Cardiac fibroblast (primary cell): ENCODE measurements at places on chromosomes 13 and 19.
A peak's percentile ranks its signal among the peaks of the same experiment; 100 is the strongest.

GRCh38 chr13:73001971-73002370 is 56.8 kb upstream of the KLF5 start:
- no peak for DNase-seq

- no peak for DNase-seq
Measured at GRCh38 chr19:3692141-3693024, 7.9 kb downstream of the PIP5K1C start.

DNA sequence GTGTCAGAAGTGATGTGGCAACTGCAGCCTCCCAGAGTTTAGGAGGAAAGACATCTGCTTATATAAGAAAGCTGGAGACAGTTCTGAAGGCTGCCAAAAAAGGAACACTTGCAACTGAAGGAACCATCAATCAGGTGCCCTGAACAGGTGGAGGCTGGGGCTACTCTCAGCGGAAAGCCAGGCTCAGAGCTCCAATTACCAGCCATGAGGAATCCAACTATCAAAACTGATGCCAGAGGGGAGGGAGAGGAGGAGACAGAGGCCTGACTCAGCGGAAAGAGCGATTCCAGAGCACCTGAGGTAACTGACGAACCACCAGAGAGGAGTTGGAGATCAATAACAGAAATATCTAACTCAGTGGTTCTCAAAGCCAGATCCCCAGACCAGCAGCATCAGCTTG is 24.3 kb downstream of the LEUTX start:
- DNase-seq: no peak

DNA sequence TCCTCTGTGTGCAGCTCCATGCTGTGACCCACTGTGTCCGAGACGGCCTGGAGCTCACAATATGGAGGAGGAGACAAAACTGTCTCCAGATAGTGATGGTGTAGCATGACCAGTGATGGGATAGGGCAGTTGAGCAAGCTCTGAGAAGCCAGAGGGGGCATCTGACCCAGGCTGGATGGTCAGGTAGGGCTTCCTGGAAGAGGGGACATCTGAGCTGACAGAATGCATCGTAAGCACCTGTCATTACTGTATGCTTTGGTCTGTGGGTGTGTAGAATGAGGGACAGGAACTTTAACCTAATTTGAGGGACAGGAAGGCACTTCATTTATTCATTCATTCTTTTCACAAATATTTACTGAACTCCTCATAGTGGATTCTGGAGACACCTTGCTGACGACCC is 6.5 kb upstream of the TOMM40 start:
- no peak for DNase-seq

DNA sequence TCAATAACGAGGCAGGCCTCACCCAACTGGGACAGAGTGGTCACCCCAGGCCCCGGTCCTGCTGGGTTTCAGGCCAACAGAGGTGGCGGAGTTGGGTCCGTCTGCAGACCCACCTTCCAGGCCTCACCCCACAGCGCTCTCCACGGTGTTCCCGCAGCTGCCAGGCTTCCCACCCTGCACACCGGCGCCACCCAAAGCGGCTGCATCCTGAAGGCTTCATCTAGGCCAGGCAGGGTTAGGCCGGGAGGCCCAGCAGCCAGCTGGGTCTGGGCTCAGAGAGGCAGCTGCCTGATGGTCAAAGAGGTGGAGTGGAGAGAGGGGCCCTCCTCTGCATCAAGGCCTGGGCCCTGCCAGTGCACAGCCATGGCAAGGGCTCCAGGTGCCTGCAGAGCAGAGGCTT is 44.1 kb downstream of the EPSTI1 start:
- DNase-seq: no peak

DNA sequence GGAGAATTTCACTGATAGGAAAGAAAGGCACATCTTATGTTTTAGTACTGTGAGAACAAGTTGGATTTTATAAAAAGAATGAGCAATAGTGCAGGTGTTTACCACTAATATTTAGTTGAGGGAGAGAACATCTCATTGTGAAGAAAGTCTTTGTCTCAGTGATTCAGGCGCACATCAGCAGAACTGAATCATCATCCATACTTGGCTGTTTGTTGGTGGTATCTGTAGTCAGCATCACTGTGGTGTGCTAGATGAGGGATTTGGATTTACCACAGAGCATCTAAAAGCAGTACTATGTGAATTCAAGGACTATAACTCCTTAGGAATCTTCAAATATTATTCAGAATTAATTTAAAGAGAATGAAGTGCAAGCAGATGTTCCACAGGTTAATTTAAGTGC is 1380.5 kb upstream of the ATXN8OS start:
- DNase-seq: no peak

DNA sequence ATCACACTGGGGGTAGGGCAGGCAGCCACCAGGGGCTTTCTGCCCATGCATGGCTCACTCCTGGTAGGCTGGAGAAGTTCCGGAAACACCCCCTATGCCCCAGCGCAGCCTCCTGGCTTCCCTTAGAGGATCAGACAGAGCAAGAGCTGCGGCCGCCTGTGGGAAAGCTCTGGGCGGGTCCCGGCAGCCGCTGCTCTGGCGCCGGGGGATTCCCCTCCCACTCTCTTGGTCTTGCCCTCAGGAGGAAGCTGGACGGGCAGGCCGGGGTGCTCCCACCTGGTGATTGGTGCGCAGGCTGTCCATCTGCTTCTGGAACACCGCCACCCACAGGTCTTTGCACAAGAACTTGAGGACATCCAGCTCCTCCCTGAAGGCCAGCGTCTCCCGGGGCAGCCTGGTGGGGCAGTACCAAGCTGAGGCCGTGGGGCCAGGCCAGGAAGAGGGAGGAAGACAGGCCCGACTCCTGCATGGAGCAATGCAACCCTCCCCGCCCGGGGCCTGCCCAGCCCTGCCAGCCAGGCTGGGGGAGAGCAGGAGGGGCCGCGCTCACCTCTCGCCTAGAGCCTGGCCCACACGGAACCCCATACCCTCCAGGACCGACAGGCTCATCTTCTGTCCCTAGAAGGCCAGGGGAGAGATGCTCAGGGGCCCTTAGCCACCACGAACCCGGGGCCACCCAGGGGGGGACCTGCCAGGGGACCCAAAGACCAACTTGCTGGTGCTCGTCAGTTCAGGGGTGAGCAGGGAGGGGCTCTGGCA is 4.0 kb upstream of the NKPD1 start:
- DNase-seq: peak; percentile 67

GRCh38 chr13:50198508-50198907 is 183.3 kb downstream of the KCNRG start:
- DNase-seq: peak; percentile 82

DNA sequence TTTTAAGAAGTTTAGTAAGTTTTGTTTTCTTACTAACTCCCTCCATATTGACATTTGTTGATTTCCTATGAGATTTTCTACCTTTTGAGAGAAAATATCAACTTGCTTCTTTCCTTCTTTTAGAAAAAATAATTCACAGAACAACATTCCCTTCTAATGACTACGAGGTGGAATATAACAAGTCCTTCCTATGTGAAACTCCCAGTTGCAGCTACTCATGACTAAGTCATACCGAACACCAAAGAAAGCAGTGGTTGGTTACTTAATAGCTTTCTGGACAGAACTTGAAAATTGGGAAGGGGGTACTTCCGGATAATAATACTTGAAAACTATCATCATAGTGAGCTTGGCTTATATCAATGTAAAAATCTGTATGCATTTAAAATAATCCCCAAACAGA is 144.8 kb downstream of the DACH1 start:
- DNase-seq: peak; percentile 27

- no peak for DNase-seq
Measured at GRCh38 chr19:49558591-49558990, 21.8 kb downstream of the NOSIP start.

GRCh38 chr13:66915596-66916185 is 314.4 kb downstream of the PCDH9 start:
- peak; percentile 39 for DNase-seq

DNA sequence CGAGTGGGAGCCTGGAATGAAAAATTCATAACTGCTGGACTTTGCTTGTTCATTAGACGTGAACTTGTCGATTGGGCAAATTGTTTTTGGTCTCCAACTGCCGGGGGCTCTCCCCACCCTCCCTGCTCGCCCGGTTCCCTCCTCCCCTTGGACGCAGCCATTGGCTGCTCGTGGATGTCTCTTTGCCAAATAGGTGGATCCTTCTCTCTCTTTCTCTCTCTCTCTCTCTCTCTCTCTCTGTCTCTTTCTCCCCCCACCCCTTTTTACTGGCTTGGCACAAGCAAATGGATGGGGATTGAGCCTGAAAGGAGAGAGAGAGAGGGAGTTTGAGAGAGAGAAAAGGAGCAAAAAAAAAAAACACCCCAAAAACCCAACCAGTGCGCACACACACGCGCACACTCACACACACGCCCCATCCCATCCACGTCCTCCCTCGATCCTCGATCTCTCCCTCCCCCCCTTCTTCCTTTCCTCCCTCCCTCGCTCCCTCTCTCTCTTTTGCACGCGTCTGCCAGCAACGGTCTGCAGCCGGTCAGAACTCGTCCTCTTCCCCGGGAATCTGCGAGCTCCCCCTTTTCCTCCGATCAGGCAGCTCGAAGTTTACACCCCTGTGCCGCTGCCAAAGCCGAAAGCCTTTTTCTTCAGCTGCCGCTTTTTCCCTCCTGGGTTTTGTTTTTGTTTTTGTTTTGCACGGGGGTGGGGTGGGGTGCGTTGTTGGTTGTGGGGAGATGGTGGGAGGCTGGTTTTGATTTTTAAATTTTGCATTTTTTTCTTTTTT is 27.8 kb downstream of the NFIX start:
- DNase-seq: peak; percentile 97

GRCh38 chr13:33263976-33264619 is 21.5 kb downstream of the STARD13 start:
- no peak for DNase-seq

DNA sequence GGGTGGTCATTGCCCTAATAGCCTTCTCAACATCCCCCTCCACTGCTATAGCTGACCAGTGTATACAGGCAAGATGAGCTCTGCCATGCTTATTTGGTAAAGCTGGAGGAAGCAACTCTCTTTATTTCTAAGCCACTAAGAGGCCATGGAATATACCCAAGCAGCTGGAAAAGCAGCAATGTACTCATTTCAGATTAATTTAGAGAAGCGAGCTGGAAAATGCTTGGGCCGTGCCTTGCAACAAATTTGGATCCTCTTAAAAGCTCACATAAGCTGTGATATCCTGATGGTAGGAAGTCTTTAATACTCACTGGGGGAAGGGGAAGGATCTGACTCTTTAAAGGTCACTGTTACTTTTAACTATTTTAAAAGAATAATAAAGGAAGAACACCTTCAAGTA is 77.8 kb downstream of the TEX26 start:
- no peak for DNase-seq

- peak; percentile 31 for DNase-seq
Measured at GRCh38 chr13:35356572-35356971, 119.9 kb downstream of the MAB21L1 start.

DNA sequence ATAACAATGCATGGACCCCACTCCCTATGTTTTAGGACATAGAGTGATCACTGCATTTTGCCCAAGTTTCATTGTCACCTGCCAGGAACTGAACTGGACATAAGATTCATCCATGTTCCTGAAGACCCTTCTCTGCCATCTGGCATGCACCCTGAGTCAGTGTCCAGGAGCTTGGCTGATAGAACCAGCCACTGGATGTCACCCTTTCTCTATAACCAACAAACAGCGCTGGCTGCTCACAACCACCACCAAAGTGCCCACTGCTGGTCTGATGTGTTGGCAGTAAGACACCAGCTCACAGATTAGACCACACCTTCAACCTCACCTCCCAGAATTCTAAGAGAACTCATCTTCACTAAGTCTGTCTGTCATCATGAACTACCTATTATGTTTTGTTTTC is 333.4 kb downstream of the ITGBL1 start:
- peak; percentile 0 for DNase-seq

GRCh38 chr19:11291991-11292390 is 4.0 kb upstream of the TSPAN16 start:
- DNase-seq: no peak

GRCh38 chr13:42594481-42595252 is 20.7 kb downstream of the TNFSF11 start:
- DNase-seq: peak; percentile 91

DNA sequence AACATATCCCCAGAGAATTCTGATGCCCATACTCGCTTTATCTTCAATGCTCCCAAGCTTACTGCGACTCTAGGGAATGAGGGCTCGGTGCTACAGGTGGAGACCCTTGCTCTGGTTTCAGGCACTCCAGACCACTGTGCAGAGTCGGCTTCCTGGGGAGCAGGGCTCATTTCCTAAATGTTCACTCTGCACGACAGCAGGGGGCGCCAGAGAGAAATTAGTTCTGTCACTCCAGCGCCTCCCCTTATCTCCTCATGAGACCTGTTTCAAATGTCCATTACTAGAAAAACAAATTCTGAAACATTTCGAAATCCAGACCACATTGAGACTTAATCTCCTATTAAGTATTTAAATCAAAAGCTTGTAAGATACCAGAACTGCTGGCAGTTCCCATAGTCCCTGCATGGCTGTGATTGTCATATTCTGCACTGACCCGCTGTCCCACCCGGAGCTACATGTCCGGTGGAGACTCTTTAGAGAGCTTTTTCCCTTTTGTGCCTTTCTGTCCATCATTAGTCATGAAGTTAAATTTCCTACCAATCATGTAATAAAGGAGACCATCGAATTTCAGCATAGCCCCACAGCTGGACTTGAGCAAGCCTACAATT is 22.4 kb downstream of the EPSTI1 start:
- peak; percentile 78 for DNase-seq

DNA sequence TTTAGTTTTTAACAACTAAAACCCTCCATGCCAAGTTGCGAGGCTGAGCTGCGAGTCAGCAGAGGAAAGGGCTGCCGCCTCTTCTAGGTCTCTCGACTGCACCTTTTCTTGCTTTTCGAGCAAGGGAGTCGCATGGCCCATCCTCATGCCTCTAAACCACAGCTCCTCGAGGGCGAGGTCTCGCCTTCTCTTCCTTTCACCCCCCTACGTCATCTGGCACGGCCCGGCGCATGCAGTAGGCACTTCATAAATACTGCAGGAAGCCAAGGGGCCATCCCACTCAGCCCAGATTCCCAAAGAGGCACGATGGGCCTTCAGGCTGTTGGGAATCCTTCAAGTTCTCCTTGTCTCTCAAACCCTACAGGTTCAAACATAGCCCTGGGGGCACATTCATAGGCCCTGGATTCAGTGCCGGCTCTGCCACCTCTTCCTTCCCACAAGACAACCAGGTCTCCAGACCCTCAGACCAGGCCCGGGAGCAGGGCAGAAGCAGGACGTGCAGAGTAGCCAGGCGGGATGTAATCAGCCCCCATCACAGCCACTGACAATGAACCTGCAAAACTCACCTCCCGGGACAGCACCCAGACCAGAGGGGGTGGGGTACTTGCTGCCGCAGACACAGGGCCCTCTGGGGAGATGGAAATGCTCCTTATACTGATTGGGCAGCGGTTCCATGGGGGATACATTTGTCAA is 41.7 kb downstream of the GGACT start:
- DNase-seq: no peak

DNA sequence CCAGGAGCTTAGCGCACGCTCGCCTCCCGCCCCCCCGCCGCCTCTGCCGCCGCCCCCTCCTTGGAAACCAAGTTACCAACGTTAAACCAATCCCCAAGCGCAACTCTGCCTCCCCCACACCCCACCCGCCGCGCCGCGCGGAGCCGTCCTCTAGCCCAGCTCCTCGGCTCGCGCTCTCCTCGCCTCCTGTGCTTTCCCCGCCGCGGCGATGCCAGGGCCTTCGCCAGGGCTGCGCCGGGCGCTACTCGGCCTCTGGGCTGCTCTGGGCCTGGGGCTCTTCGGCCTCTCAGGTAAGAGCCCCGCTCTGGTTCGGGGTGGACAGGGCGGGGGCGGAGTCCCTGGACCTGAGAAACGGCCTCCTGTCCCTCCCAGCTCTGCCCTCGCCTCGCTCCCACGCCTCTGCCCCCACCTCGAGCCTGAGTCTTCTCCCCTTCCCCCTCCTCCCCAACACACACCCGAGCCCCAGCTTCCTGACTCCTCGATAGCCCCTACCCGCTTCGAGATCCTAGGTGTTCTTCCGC is at the start of gene ICAM5:
Gene ICAM5 (plus strand): TSS at position 117 of the 521 bp plus-strand sequence. CDS start 92 bp downstream, at position 209.
- DNase-seq: no peak
